ENCODE measurements at places on chromosomes 4 and X.

DNA sequence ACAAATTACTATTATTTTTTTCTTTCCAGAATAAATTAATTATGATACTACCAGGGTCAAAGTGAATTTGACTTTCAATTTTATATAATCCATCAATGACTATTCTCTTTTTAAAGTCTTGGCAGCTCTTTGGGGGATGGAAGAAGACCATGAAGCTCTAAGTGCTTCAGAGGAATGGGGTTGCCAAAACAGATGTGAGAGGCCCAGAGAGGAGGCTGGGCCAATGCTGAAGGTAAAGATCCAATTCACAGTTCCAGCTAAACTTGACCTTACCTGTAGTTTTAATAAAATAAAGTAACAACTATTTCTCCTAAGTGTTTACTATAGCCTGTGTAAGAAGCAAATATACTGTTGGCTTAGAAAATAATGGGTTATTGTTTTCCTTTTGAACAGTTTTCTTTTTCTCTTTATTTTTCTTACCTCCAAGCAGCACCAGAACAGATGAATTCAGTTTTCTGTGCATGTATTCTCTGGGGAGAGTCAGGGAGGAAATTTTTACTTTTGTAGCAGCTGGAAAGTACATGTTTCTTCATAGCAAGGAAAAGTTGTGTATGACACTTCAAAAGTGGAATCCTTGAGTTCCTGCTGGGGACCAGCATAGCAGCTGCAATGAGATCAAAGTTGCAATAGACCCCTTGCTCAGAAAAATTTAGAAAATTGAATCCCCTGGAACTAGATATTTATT lies 104.9 kb downstream of the CEP44 start:
- DNase-seq = no peak

GRCh38 chr4:116444117-116444516 lies 641.3 kb downstream of the TRAM1L1 start:
- no peak for DNase-seq

DNA sequence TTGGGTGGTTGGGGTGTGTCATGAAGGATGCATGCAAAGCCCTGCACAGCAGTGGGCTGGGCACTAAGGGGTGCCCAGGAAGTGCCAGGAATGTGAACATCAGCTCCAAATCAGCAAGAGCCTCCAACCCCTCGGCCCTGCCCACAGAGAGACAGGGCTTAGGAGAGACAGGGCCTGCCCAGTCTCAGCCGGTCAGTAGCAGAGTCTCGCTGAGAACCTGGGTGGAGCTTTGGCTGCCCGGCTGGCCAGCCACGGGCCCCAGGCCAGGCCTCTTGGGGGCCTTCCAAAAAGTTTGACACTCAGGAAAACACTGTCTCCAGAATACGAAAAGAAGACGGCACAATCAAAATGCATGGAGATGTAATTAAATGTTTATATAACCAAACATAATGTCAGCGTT lies 4.3 kb upstream of the MXD4 start:
- no peak for DNase-seq

GRCh38 chr4:78293348-78293747 lies 236.2 kb downstream of the FRAS1 start:
- no peak for DNase-seq

Data from GM12865 (cell line).